ENCODE measurements at places on chromosomes 2 and 18. TPM values are rescaled to one million over a fixed set of nuclear protein-coding genes. Genes with fewer than 3 reads are reported as not detected.

Gene SLC9A4
- not detected for total RNA-seq

Gene COL4A4
- 2.4 TPM for total RNA-seq

Gene LONRF2
- total RNA-seq = 2.1 TPM

Gene MC2R
- total RNA-seq = not detected

Gene CABYR
- 7.5 TPM for total RNA-seq

Gene ST6GAL2
- total RNA-seq = 1.3 TPM

Gene GKN2
- not detected for total RNA-seq

Gene HOXD12
- total RNA-seq = not detected

DNA sequence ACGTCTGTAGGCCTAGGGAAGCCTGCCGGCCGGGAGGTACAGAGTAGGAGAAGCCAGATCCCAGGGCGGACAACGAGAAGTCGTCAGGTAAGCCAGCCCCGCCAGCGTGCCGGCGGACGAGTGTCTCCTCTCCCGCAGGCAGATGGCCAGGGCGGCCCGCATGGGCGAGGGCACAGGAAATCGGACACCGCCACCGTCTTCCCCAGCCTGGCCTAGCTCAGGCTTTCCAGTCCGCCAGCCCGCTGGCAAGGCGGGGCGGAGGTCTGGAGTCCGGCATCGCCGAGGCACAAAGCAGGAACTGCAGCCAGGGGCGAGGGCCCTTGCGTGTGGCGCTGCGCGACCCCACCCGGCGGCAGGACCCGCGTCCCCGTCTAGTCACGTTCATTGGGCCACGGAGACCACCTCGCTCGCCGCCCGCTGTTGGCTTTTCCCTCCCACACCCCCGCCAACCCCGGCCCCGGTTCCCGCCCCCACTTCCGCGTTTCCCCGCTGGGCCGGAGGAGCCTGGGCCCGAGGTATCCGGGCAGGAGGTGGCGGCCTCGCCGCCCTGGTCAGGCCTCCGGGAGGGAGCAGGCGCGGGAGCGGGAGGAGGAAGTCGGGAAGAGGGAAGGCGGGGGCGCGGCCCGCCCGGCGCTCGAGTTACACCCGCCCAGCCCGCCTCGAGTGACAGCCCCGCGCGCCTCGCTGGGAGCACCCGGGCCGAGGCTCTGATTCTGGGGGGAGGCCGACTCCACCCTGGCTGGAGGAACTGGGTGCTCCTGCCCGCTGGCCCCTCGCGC is at the start of gene GPD2:
Gene GPD2 (plus strand): TSS at position 662 of the 779 bp plus-strand sequence. CDS start 39,727 bp downstream, outside the sequence.
- DNase-seq = peak; percentile 95

DNA sequence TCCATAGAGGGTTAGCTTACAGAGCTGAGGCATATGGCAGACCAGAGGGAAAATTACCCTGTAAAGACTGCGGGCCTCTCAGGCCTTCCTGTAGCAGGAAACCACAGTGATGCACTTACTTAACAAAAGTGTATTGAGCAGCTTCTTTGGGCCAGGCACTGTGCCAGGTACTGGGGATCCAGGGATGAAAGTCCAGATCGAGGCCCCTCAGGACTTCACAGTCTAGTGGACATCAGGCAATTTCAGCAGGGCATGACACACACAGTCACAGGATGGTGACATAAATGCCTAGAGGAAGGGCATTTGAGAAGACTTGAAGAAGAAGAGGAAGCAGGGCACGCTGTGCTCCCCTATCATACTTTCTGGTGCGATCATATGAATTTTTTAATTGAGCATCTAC is 71.7 kb downstream of the MARCO start:
- peak; percentile 28 for DNase-seq

DNA sequence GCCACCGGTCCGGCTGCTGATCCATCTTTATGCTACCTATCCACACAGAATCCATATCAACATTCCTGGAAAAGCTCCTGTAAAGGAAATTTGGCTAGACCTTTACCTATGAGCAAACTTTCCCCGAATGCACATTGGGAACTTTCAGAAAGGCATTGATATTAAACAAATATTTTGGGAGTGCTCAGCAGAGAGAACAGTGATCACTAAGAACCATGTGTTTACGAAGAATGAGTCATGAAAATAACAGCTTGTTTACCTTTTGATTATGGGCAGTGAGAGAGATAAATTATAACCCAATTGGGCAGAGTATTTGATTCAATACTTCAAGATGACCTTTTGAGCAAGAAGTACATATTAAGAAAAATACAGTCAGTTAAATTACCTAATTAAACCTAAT is 189.7 kb upstream of the CDH2 start:
- DNase-seq = no peak

DNA sequence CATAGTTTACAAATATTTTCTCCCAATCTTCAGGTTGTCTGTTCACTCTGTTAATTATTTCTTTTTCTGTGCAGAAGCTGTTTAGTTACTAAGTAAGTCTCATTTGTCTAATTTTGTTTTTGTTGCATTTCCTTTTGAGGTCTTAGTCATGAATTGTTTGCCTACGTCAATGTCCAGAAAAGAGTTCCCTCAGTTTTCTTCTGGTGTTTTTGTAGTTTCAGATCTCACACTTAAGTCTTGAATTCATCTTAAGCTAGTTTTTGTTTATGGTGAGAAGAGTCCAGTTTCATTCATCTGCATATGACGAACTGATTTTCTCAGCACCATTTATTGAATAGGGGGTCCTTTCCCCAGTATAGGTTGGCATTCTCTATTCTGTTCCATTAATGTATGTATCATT is 1252.2 kb upstream of the TMEFF2 start:
- DNase-seq = no peak

DNA sequence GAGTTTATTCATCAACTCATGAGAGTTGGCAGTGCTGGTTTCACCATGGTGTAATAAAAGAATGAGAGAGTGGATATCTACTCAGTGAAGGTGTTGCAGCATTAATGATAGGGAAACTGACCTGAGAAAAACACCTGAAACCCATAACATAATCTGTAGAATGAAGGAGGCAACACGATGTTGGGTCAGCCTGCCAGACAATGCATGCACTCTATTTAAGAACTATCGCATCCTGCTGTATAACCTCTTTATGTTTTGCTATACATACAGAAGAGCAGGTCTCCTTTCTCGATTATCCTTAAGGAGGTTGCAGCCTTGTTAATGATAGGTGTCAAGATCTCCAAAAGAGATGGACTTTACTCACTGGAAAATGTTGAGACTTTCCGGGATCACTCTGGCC is 65.9 kb downstream of the IKZF2 start:
- DNase-seq = no peak

GRCh38 chr2:62526531-62527381 is 20.8 kb upstream of the TMEM17 start:
- no peak for DNase-seq

DNA sequence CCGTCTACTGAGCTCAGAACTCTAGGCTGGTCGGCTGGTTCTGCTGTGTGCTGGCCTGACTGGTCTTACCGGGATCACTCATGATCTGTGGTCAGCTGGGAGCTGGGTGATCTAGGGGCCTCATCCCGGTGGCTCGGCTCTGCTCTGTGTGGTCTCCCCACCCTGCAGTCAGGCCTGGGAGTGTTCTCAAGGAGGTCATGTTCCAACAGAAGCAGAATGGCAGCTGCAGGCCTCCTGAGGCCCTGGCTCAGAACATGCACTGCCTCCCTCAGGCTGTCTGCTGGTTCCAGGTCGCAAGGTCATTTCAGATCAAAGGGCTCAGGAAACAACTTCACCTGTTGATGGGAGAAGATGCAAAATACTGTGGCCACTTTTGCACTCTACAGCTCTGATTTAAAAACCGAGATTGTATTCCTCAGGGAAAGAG is 81.1 kb upstream of the RFX8 start:
- no peak for DNase-seq

DNA sequence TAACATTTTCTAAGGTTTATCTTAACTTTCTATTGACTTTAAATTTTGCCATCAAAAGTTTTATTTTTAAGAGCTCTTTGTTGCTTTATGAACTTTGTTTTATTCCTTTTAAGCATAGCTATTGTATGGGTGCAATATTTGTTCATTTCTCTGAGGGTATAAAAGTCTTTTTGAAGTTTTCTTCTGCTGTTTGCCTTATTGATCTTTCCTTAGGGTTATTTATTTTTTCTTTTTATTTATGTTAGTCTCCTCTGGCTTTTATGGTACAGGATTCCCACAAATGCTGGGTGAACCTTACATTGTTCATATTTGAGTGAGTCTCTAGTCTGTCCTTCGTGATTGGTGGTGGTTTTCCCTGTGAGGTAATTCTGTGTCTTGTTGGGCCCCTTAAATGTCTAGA is 68.4 kb downstream of the PARD3B start:
- DNase-seq = no peak

DNA sequence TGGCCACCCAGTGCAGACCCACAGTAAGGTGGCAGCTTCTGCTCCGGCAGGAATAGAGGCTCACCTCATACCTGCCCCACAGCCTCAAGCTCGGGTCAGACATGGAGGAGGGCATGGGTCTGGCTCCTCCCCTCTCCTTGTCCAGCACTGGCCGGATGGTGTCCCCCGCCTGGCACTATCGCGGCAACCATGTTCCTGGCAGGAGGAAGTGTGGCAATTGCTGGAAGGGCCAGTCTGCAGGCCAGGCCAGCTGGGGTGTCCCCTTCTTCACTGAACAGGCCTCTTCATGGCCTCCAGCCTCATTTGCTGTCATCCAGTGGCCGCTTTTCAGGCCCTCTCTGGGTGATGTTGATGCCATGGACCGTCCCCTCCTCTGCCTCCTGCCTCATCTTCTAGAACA is 41.4 kb upstream of the SMAD7 start:
- DNase-seq = no peak

DNA sequence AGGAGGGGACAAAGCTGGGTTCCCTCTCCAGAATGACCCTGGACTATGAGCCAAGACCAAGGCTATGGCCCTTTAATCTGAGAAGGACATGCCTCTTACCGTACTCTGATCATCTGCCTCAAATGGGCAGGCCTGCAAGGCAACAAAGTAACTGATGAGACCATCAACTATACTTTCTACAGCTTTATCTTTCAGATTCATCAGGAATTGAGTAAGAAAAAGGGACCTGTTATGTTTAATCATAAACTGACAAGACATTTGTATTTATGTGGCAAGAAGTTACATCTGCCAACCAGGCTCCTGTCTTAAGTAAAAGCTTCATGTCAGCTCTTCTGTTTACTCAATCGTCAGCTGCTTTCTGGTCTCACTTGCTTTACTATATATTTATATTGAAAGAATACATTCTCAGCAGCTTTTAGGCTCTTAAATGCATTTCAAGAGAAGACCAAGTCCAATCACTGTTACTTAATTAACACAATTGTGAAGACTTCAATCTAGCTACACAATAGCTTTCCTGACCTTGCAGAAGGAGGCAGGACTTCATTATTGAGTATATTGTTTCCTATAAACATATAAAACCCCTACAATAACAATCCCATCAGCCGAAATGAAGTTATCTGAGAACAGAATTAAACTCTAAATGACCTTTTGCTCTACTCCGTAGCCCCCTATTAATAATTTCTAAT is 163.8 kb downstream of the ETAA1 start:
- DNase-seq = no peak

DNA sequence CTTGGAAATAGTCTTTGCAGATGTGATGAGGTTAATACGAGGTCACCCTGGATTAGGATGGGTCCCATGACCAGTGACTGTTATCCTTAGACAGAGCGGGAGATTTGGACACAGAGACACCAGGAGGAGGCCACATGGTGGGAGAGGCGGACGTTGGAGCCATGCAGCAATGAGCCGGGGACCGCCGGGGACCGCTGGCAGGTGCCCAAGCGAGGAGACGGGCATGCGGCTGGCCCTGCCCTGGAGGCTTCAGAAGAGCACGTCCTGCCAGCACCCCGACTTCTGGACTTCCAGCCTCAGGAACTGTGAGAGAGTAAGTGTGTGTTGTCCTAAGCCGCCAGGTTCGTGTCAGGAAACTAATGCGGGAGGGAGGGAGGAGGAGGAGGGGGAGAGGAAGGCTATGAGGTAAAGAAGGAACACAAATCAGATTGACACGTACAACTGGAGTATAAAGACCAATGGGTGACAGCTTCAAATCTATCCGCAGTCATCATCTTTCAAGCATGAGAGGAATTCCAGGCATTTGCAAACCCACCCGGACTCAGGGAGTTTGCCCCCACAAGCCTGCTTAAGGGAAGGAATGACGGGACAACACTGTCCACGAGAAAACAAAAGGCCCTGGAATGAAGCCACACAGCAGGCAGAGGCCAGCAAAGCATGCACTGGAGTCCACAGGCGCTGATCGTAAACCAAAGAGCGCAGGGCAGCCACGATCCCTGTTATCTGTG is 11.6 kb upstream of the BOK start:
- no peak for DNase-seq

- DNase-seq = no peak
Observed at GRCh38 chr18:46481847-46482245, 175.2 kb downstream of the LOXHD1 start.

DNA sequence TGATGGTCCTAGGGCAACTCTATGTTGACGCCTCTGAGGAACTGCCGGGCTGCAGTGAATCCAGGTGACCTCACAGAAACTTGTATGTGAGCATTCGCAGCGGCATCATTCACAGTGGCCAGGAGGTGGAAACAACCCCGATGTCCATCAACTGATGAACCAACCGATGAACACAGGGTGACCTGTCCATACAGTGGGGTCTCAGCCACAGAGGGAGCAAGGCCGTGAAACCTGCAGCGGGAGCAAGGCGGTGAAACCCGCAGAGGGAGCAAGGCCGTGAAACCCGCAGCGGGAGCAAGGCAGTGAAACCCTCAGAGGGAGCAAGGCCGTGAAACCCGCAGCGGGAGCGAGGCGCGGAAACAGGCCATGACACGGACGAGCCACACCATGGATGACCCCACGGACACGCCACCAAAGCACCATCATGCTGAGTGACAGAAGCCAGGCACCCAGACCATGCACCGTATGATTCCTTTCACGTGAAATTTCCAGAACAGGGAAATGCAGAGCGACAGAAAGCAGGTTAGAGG is 63.0 kb downstream of the PARD6G start:
- no peak for DNase-seq

DNA sequence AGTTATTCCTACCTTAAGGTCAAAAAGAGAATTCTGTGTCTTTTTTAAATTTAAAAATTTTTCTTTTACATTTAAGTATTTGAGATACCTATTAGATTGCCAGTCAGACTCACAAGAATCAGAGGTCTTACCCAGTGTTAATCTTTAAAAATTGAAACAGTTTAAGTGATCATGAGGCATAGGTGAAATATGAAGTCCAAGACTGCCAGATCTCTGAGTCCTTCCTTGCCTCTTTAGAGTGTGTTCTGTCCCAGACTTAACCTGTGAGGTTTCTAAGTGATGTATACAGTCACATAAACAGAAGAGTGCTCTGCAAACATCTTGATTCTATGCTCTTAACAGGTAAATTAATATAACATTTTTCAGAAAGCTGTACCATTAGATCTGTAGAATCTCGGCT is 40.6 kb downstream of the ACTR3 start:
- no peak for DNase-seq

DNA sequence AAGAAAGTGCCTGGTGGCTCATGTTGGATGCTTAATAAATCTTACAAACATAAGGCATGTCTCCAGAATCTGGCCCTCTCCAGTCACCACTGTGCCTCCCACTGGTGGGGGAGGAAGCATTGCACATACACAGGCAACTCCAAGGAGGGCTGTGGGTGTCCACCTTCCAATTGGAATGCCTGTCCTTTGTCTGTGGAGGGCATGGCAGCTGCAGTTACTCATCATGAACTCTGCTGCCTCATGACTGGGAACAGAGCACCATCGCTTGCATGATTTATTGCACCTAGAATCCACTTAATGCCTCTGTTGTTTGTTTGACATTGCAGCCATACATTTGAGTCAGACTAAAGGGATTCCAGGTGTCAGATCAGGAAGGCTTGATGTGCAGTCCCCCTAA is 278.9 kb downstream of the PRKCE start:
- no peak for DNase-seq

Data from right lobe of liver (tissue), 6 donors.